ENCODE measurements at places on chromosomes 2 and 18. TPM values are rescaled to one million over a fixed set of nuclear protein-coding genes. Genes with fewer than 3 reads are reported as not detected.

- DNase-seq, result no peak
These were observed 12.9 kb downstream of the CCDC148 start for GRCh38 chr2:158443606-158444005.

GRCh38 chr2:18085593-18085992, 207.1 kb downstream of the KCNS3 start:
- DNase-seq, result no peak

The ZSWIM2 gene
- total RNA-seq, result not detected

- no peak for DNase-seq
These were observed 3.6 kb downstream of the SCRN3 start for GRCh38 chr2:174399171-174399570.

DNA sequence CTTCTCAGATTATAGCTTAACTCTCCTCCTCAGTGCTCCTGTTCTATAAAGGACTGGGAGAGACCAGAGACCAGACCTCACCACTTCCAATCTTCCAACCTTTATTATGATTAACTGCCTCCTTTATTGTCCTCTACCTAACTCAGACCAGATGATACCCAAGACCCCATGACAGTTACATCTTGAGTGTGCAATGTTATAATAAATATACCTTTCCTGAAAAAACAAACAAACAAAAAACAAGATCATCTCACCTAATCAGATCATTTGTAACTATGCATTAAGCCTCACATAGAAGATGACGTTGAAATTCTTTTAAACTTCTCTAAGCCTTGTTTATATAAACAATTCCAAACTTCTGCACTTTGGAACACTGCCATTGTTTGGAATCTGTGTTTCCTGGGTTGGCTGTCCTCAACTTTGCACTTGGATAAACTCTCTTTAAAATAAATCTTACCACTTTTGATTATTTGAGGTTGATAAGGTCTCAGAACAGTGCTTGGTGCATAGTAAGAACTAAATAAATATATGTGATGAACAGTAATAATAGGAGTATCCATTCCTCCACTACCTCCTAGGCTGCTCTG, 342.7 kb downstream of the TDRD15 start:
- no peak for DNase-seq

The ITM2C gene
- total RNA-seq, result 111 TPM

GRCh38 chr2:98749066-98749450, 18.1 kb upstream of the MGAT4A start:
- DNase-seq, result no peak

The TMEM37 gene
- 0.26 TPM for total RNA-seq

The CRYGC gene
- total RNA-seq, result not detected

The ANKRD36C gene
- 17.6 TPM for total RNA-seq

DNA sequence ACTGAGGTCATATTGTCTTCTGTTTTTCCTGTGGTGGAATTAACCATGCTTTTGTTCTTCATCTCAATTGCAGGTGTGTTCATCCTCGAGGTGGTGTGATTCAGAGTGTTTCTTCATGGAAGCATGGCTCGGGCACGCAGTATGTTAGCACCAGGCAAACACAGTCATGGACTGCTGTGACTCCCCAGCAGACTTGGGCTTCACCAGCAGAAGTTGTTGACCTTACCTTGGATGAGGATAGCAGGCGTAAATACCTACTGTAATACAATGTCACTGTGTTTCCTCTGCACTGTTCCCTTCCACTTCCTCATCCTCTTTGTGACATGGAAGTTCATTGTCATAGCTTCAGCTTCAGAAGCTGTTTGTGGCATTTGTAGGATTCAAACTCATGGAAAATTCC, 158.7 kb downstream of the HAUS1 start:
- no peak for DNase-seq

DNA sequence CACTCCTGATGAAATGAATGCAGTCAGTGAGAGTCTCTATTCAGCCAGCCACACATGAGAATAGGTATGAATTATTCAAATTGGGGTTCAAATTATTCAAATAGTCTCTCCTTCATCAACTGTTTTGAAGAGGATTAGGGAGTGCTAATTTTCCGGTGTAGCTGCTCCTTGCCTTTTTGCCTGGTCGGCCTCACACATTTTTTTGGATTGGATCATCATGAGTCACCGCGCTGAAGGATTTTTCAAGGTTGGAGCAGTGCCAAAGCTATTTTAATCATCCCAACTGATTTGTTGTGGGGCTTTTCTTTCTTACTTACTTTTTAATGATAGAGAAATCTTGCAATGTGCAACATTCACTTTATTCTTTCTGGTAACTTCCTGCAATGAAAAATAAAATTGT, 2.4 kb upstream of the DTNA start:
- peak; percentile 83 for DNase-seq

The CCDC141 gene
- total RNA-seq, result 0.40 TPM

The SERPINB11 gene
- total RNA-seq, result not detected

The LONRF2 gene
- total RNA-seq, result 1.1 TPM

The RNU2-63P gene
- not detected for total RNA-seq

DNA sequence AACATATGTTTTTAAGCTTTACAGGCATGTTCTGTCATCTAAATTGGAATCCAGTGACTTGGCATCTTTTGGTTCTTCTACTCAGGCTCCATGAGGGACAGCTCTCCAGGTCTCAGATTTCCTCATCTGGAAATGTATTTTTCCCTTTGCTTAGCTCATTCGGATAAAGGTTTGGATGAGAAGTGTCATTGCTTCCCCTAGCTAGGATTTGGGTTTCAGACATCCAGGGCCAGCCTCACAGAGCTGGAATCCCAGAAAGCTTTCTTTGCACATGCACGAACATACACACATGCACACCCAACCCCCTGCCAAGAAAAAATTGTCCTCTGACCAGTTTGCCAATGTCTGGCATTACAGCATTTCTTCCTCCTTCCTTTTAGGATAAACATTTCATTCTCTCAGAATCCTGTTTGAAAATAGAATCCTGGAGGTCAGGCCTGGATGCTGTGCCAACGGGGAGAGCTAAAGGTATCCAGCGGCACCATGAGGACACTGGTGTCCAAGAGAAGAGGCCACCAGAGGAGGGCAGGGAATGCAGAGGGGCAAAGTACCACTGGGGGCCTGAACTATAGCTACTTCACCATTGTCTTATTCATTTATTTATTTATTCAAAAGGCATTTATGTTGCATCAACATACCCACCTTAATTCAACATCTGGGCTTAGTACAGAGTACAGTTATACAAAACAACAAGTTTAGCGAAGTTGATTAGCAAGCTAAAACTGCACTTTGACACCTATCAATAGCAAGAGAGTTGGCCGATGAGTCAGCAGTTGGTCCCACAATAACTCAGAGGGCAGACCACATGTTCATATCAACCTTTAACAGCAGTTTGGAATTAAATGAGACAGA, 97.9 kb upstream of the ATL2 start:
- no peak for DNase-seq

GRCh38 chr18:2536493-2536892, 34.8 kb downstream of the METTL4 start:
- peak; percentile 18 for DNase-seq

GRCh38 chr2:151049746-151050145, 211.9 kb downstream of the RBM43 start:
- peak; percentile 54 for DNase-seq

- DNase-seq, result no peak
These were observed 61.6 kb upstream of the HS6ST1 start for GRCh38 chr2:128380061-128380889.

- DNase-seq, result no peak
These were observed 218.1 kb downstream of the ZNF521 start for GRCh38 chr18:25133879-25134278.

GRCh38 chr2:45681675-45682074, 30.2 kb downstream of the PRKCE start:
- peak; percentile 92 for DNase-seq

The NEDD4L gene
- total RNA-seq, result 100 TPM

The MC2R gene
- not detected for total RNA-seq

DNA sequence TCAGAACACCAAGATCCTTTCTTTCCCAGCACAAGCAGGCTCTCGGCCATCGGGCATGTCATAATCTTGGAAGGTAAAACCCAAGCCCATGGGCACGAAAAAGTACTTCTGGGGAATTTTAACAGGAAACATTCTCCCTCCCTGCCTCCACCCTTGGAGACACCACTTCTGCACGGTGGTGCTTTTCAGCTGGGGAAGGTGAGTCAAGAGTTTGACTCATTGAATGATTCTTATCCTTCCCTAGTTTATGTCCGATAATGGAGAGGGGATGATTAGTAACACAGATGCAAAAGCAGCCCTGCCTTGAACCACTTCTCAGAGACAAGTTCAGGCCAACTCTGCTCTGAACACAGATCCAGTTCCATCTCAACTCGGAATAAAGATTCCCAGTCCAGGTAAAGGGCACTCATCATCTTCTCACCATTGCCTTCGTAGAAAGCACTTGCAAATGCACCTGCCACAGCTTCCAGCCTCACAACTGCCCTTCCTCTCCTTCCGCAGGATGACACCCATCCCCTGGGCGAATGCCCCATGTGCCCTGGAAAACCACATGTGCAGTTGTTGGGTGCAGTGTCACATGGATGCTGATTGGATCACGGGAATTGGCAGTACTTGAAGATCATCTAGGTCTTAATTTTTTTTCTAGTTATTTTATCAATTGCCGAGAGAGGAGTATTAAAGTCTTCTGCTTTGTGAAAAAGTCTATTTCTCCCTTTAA, 136.2 kb downstream of the PXDN start:
- peak; percentile 62 for DNase-seq

The KIF5C gene
- 7.3 TPM for total RNA-seq

GRCh38 chr2:238914648-238915015, 66.7 kb downstream of the TWIST2 start:
- peak; percentile 74 for DNase-seq

DNA sequence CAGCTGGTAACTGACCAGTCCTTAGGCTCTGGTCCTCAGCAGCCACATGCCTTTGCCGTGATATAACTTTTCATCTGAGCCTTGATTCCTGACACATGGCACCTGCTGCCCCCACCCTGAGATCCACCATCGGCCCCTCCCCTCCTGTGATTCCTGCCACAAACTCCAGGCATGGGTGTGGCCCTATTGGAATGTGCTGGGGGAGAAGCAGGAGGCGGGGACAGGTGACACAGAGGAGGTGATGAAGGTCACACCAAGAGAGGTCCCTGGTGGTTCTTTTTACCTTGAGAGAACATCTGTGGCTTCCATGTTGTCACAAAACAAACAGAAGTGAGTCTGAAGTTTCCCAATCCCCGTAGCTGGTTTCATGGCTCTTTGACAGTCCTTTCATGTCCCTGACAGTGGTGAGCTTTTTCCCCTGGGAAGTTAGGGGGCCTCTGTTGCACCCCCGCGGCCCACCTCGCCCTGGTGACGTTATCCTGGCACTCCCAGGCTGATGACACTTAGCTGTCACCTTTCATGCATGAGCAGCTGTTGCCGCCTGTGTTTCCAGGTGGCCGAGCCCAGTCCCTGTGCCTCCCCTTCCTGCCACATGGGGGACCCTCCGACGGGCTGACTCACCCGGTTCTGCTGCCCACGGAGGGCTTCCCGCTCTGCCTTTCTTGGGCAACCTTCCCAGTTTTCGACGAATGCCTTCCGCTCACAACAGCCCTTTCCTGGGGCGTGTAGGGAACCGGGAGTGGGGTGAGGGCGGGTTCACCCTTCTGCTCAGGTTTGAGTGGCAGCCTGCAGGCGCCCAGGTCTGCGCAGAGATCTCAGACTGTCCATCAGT, 66.3 kb upstream of the GLI2 start:
- peak; percentile 79 for DNase-seq

DNA sequence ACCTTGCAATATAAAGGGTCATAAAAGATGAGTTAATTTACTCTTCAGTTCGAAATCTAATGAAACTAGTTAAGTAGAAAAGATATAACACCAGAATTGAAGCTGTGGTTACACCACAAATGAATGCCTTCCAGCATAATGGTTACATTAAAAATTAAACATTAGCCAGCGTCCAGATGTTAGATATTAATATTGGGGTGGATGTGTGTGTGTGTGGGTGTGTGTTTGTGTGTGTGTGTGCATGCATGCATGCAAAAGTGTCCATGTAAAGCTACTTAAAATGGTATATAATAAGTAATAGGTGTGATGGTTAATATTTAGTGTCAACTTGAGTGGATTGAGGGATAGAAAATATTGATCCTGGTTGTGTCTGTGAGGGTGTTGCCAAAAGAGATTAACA, 170.4 kb upstream of the FN1 start:
- no peak for DNase-seq

The IGFBP2 gene
- total RNA-seq, result 183 TPM

- peak; percentile 46 for DNase-seq
These were observed 206.4 kb upstream of the ID2 start for GRCh38 chr2:8475349-8476031.

GRCh38 chr2:60505880-60506260, 47.6 kb downstream of the BCL11A start:
- no peak for DNase-seq

- no peak for DNase-seq
These were observed 111.2 kb downstream of the PLB1 start for GRCh38 chr2:28606986-28607441.

The C2orf80 gene
- total RNA-seq, result not detected

GRCh38 chr18:49591775-49592174, 29.9 kb downstream of the LIPG start:
- DNase-seq, result no peak

The MOCOS gene
- 5.1 TPM for total RNA-seq

The CFC1 gene
- not detected for total RNA-seq

DNA sequence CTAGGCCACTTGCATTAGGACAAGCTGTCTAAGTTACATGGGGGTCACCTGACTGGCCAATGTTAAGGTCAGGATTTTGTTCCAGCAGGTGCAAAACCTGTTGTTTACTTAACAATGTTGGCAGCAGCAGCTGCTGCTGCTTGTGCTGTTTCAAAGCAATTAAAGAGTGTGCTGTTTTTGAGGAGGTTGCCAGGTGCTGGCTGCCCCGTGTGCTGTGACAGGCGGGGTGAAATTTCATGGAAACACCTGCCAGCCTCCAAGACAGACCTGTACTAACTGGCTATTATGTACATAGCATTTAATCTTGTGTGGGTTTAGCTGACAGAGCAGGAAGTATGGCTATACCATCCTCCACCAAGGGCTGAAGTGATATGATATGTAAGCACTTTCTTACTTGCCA, 224.9 kb downstream of the ASXL3 start:
- DNase-seq, result no peak

- DNase-seq, result no peak
These were observed 35.1 kb downstream of the EHD3 start for GRCh38 chr2:31269087-31269486.

DNA sequence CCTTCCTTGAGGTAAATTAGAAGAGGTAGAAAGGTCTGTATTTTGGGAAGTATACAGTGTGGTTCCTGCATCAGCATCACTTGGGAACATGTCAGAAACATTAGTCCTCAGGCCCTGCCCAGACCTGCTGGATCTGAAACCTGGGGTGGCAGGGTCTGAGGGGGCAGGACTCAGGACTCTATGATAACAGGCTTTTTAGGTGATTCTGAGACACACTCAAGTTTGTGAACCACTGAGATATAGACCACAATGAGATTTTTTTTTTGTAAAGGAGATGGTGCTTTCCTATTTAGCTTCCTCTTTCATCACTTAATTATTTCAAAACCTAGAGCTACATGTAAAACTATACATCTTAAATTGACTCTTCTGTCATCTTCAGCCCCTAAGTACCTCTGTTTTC, 262.7 kb upstream of the SPOPL start:
- no peak for DNase-seq

Data from PC-3 (cell line).